Esophagus squamous epithelium (tissue), 5 donors: ENCODE measurements at places on chromosomes 12 and 14.

- peaks cover 13% of the 10 kb centered on the region for H3K4me1 ChIP-seq
- H3K27me3 ChIP-seq, result no peaks in the 10 kb centered on the region
- no peak overlapping the region for H3K4me3 ChIP-seq
- H3K27ac ChIP-seq, result no peak overlapping the region
- DNase-seq, result no peak
Measured at GRCh38 chr12:101050631-101051030, 159.4 kb downstream of the SLC5A8 start.

DNA sequence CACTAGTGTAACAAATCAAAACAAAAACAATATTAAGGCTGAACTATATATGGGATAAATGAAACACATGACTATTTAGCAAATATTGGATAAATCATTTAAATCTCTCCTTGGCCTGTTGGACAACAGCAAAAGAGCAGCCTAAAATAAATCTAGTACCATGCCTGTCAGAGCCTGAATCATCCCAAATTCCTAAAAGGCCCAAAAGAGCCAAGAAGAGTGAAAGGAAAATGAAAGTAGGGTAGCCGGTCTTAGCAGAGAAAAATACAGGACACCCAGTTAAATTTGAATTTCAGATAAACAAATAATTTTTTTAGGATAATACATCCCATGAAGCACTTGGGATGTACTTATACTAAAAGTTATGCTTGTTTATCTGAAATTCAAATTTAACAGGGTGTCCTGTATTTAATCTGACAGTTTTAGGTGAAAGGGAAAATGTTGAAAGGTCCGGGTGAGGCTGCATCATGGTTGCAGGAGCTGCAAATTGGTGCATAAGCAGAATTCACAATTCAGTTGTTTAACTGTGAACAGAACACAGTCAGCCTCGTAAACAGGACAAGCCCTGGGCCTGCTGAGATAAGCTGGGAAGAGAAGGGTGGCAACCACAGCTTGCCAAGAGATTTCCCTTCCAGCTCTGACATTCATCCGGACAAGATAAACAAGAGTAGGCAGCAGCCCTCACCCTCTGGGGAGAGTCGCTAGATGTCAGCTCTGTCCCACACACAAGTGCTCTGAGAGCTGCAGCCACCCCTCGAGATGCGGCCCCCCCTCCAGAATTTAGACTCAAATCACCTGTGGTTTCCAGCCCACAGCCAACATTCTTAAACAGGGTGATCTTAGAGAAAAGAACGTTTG is 30.3 kb downstream of the DMAC2L start:
- DNase-seq, result no peak
- peak overlapping the region; percentile 19 for H3K27ac ChIP-seq
- H3K4me1 ChIP-seq, result peaks cover 53% of the 10 kb centered on the region

- no peaks in the 10 kb centered on the region for H3K4me1 ChIP-seq
- H3K4me3 ChIP-seq, result no peak overlapping the region
- H3K27me3 ChIP-seq, result no peaks in the 10 kb centered on the region
- no peak for DNase-seq
- no peak overlapping the region for H3K27ac ChIP-seq
Measured at GRCh38 chr12:83954956-83955601, 957.5 kb downstream of the SLC6A15 start.

DNA sequence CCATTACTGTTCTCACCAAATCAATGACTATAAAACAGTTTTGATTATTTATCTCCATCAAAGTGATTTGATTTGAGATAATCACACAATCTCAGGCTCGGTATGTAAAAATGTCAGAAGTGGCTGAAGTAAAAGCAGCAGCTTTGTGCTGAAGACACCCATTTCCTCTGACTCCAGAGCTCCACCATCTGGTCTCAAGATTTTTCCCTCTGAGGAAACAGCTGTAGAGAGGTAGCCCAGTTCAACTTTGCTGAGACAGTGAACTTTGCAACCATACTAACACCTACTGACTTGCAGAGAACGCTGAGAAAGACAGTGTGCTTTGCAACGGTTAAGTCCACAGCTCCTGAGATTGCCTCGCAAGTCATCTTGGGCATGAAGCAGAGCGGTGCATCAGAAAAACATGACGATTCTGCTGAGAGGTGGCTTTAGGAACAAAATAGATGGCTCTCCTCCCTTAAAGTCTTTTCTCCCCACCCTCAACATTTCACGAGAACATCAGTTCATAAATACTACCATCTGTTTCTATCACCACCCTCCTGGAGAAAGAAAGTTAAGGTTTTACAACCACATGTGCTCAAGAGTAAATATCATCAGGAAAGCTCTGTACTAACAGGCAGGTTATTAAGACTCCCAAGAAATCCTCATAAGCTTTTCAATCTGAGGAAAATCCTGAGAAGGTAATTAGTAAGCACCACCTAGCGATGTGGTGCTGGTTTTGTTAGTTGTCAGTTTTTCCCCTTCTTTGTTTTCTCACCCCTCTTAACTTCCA is 34.8 kb downstream of the HIGD1C start:
- H3K27me3 ChIP-seq, result no peaks in the 10 kb centered on the region
- no peak for DNase-seq
- peaks cover 4% of the 10 kb centered on the region for H3K36me3 ChIP-seq
- no peak overlapping the region for H3K4me3 ChIP-seq

GRCh38 chr14:65011538-65011937 is 24.8 kb downstream of the FNTB start:
- no peaks in the 10 kb centered on the region for H3K36me3 ChIP-seq
- DNase-seq, result no peak
- H3K27ac ChIP-seq, result no peak overlapping the region
- H3K4me3 ChIP-seq, result no peak overlapping the region

GRCh38 chr12:91191513-91192111 is 9.0 kb upstream of the DCN start:
- H3K27me3 ChIP-seq, result no peaks in the 10 kb centered on the region
- no peak overlapping the region for H3K27ac ChIP-seq
- peaks cover 27% of the 10 kb centered on the region for H3K4me1 ChIP-seq
- no peak overlapping the region for H3K4me3 ChIP-seq

GRCh38 chr14:56844406-56845002 is 34.2 kb upstream of the OTX2 start:
- no peak overlapping the region for H3K27ac ChIP-seq
- H3K4me1 ChIP-seq, result no peaks in the 10 kb centered on the region
- DNase-seq, result no peak
- peaks cover 38% of the 10 kb centered on the region for H3K27me3 ChIP-seq
- no peaks in the 10 kb centered on the region for H3K36me3 ChIP-seq
- H3K4me3 ChIP-seq, result no peak overlapping the region

DNA sequence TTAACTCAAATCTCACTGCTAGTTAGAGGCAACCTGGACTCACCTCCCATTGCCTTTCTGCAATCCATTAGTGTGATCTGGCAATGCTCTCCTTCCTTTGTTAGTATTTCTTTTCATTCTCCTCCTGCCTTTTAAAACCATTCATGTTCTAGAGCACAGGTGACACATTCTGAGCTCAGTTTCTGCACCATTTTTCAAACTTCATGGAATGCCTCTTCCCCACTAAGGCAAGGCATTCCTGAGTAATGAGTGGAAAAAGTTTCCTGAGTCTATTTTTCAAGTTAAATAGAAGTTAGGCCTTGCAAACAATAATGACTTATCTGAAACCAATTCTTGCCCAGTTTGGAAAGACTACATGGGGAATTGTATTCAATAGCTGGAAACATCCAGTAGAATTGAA is 1001.8 kb downstream of the BCL11B start:
- H3K27ac ChIP-seq, result no peak overlapping the region
- no peak for DNase-seq
- H3K36me3 ChIP-seq, result no peaks in the 10 kb centered on the region
- H3K27me3 ChIP-seq, result no peaks in the 10 kb centered on the region
- no peak overlapping the region for H3K4me3 ChIP-seq

- no peaks in the 10 kb centered on the region for H3K27me3 ChIP-seq
- H3K4me3 ChIP-seq, result no peak overlapping the region
- DNase-seq, result no peak
- no peak overlapping the region for H3K27ac ChIP-seq
- H3K4me1 ChIP-seq, result no peaks in the 10 kb centered on the region
- H3K36me3 ChIP-seq, result peaks cover 84% of the 10 kb centered on the region
Measured at GRCh38 chr12:95258151-95258550, 40.5 kb downstream of the VEZT start.

DNA sequence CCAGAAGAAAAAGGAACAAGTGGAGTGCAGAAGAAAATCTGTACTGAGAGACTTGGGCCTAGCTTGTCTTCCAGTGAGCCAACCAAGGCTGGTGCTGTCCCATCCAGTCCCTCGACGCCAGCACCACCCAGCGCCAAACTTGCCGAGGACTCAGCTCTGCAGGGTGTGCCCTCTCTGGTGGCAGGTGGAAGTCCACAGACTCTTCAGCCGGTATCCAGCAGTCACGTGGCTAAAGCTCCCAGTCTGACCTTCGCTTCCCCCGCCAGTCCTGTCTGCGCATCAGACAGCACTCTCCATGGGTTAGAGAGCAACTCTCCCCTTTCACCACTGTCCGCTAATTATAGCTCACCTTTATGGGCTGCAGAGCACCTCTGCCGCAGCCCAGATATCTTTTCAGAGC is 15.6 kb downstream of the CIPC start:
- no peak for DNase-seq
- H3K27ac ChIP-seq, result no peak overlapping the region
- H3K27me3 ChIP-seq, result no peaks in the 10 kb centered on the region
- H3K4me1 ChIP-seq, result peaks cover 38% of the 10 kb centered on the region
- peaks cover 21% of the 10 kb centered on the region for H3K36me3 ChIP-seq
- no peak overlapping the region for H3K4me3 ChIP-seq

DNA sequence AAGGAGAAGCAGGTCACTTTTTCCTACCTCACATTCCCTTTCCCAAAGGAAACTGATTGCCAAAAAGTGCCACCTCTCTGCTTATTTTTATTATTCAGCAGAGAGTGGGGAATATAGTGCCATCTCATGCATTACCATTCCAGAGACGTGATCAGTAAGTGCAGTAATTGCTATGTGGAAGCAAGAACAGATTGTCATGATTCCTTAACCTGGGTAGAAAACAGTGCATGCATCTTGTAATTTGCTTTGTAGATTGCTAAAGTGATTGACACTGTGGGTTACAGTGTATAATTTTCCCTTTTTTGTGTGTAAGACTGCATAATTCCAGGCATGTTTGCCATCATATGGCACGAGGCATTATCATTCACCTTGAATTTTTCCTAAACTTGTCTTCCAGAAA is 332.5 kb downstream of the DIO2 start:
- no peak overlapping the region for H3K4me3 ChIP-seq
- no peaks in the 10 kb centered on the region for H3K36me3 ChIP-seq
- no peak for DNase-seq
- H3K27ac ChIP-seq, result no peak overlapping the region

GRCh38 chr14:101947577-101947903 is 16.8 kb upstream of the DYNC1H1 start:
- no peaks in the 10 kb centered on the region for H3K36me3 ChIP-seq
- peaks cover 10% of the 10 kb centered on the region for H3K4me1 ChIP-seq
- peak overlapping the region; percentile 95 for H3K27ac ChIP-seq

- no peak overlapping the region for H3K27ac ChIP-seq
- no peaks in the 10 kb centered on the region for H3K27me3 ChIP-seq
- no peaks in the 10 kb centered on the region for H3K36me3 ChIP-seq
- peaks cover 9% of the 10 kb centered on the region for H3K4me1 ChIP-seq
- H3K4me3 ChIP-seq, result no peak overlapping the region
Measured at GRCh38 chr12:1798641-1799020, 21.7 kb upstream of the LRTM2 start.

DNA sequence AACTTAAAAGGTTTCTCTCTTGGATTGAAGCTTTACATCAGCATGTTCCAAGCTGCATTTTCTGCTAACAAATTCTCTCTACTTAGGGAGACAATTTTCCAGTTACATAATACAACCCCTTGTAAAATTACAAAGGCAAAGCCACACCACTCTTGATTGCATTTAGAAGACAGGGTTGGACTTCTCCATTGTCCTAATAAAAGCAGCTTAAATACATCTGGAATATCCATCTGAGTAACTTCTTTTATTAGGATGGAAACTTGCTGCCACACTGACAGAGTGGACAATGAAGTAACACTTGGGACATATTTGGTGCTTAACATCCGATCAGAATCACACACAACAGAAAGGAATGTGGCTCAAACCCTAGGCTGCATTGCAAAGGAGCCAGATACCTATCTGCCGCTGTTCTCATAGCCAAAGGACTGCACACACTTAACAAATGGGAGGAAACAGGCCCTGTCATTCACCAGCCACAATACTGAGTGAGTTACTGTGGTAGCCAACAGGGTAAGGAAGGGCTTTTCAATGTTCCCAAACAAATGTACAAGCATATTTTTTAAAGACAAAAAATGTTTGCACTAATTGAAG is 157.2 kb downstream of the PAX9 start:
- DNase-seq, result no peak
- H3K27ac ChIP-seq, result no peak overlapping the region
- no peaks in the 10 kb centered on the region for H3K27me3 ChIP-seq
- no peaks in the 10 kb centered on the region for H3K36me3 ChIP-seq
- H3K4me3 ChIP-seq, result no peak overlapping the region

DNA sequence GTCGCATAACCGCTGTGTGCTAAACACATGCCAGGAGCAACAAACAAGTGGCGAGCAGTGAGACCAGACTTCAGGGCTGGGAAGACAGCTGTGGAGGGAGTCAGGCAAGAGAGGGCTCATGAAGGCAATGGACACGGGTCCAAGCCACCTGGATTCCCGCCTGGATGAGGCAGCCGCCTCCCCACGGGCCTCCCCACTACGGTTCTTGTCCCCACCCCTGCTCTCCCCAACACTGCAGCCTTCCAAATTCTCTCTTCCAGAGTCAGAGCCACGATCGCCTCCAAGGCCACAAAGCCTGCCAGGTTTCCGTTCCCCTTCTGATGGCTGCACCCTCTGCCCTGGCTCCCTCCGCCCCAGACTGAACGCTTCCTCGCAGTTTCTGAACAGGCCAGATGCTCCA is 36.1 kb upstream of the PIWIL1 start:
- no peaks in the 10 kb centered on the region for H3K27me3 ChIP-seq
- no peak for DNase-seq
- no peaks in the 10 kb centered on the region for H3K4me1 ChIP-seq
- no peak overlapping the region for H3K4me3 ChIP-seq
- no peak overlapping the region for H3K27ac ChIP-seq

DNA sequence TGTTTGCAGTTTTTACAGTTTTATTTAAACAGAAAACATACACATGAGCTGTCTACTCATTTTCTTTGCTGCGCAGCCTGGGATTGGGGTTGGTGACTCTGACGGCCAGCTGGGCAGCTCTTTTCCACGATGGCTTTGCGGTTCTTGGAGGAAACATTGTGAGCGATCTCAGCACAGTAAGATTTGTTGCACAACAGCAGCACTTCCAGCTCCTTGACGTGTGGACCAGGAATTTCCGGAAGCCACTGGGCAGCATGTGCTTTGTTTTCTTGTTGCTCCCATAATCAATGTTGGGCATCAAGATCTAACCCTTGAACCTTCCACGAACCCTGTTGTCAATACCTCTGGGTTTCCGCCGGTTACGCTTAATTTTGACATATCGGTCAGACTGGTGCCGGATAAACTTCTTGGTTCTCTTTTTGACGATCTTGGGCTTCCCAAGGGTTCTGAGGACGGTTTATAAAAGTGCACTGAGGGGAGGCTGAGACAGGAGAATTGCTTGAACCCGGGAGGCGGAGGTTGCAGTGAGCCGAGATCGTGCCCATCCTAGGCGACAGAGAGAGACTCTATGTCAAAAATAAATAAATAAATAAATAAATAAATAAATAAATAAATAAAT is 21.8 kb downstream of the FKBP11 start:
- no peaks in the 10 kb centered on the region for H3K36me3 ChIP-seq
- DNase-seq, result no peak
- no peaks in the 10 kb centered on the region for H3K4me1 ChIP-seq
- H3K27ac ChIP-seq, result no peak overlapping the region
- H3K4me3 ChIP-seq, result no peak overlapping the region
